ENCODE measurements at places on chromosomes 2 and 18. TPM values are rescaled to one million over a fixed set of nuclear protein-coding genes. Genes with fewer than 3 reads are reported as not detected.

DNA sequence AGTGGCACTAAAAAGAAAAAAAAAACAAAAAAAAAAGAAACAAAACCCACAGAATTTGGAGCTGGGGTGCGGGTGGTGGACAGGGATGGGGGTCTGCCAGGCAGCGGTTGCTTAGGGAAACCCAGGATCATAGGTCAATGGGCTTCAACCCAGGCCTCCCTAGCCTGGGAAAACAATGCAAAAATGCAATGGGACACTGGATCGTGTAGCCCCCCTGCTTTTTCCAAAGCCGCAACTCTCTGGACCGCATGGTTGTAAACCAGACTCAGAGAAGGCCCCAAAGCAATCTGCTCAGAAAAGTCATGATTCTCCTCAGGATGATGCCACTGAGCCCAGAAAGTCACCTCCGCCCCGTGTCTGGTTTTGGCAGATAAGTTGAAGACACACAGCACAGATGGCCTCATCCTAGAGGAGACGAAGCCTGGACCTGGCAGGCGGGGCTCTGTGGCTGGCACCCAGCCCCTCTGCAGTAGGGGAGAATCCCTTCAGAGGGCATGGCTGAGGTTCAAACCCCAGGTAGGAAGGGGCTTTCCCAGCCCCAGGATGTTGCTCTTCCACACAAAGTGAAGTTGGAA is 5.1 kb downstream of the DLX2 start:
- H3K27ac ChIP-seq = no peak overlapping the region
- no peak overlapping the region for H3K4me3 ChIP-seq
- no peak for DNase-seq
- peaks cover 65% of the 10 kb centered on the region for H3K27me3 ChIP-seq

DNA sequence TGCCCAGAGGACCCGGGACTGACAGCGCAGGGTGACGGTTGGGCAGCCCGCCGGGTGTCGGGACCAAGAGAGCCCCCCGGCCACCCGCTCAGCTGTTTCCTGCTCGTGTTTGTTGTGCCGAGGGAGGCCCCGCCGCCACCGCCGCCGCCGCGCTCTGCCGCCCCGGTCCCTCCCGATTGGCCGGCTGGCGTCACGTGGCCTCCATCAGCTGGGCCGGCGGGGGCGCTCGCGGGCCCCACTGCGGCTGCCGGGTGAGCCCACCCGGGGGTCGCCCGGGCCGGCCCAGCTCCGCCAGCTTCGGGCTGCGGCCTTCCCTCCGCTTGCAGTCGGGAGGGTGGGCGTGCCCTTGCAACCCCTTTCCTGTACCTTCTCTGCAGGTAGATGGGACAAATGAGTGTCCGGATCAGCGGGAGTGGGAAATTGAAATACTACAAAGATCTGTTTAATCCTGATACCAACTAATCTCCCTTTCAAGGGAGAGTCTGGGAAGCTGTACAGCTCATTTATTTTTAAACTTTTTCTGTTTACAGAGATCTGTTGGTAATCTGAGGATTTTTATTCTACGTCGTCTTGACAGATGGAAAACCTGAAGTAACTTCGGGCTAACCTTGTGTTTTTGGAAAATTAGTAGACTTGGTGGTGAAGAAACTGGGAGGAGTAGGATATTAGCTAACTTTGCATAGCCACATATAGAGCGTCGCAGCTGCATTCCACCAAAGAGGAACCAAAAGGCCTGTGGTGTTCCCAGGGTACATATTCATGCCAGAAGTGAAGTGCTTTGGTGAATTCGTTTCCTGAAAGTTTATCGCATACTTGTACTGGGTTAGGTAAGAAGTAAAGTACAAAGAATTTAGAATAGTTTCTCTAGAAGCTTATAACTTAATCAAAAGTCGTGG is 1.2 kb downstream of the YPEL5 start:
- H3K36me3 ChIP-seq = no peaks in the 10 kb centered on the region
- DNase-seq = no peak
- peaks cover 43% of the 10 kb centered on the region for H3K4me1 ChIP-seq
- H3K4me3 ChIP-seq = peak overlapping the region; percentile 93
- no peaks in the 10 kb centered on the region for H3K27me3 ChIP-seq
- peak overlapping the region; percentile 98 for H3K27ac ChIP-seq

- H3K36me3 ChIP-seq = no peaks in the 10 kb centered on the region
- no peak overlapping the region for H3K4me3 ChIP-seq
- no peak for DNase-seq
- peak overlapping the region; percentile 30 for H3K27ac ChIP-seq
- no peaks in the 10 kb centered on the region for H3K27me3 ChIP-seq
Measured at GRCh38 chr2:64210816-64211215, 66.6 kb upstream of the PELI1 start.

GRCh38 chr2:63525905-63526304 is 62.4 kb downstream of the WDPCP start:
- H3K36me3 ChIP-seq = no peaks in the 10 kb centered on the region
- no peak overlapping the region for H3K4me3 ChIP-seq
- no peak for DNase-seq
- H3K27ac ChIP-seq = no peak overlapping the region
- H3K27me3 ChIP-seq = no peaks in the 10 kb centered on the region

GRCh38 chr2:151786483-151786882 is 41.7 kb downstream of the ARL5A start:
- no peaks in the 10 kb centered on the region for H3K4me1 ChIP-seq
- no peak for DNase-seq
- no peaks in the 10 kb centered on the region for H3K27me3 ChIP-seq
- no peak overlapping the region for H3K27ac ChIP-seq
- no peak overlapping the region for H3K4me3 ChIP-seq
- H3K36me3 ChIP-seq = peaks cover 5% of the 10 kb centered on the region

DNA sequence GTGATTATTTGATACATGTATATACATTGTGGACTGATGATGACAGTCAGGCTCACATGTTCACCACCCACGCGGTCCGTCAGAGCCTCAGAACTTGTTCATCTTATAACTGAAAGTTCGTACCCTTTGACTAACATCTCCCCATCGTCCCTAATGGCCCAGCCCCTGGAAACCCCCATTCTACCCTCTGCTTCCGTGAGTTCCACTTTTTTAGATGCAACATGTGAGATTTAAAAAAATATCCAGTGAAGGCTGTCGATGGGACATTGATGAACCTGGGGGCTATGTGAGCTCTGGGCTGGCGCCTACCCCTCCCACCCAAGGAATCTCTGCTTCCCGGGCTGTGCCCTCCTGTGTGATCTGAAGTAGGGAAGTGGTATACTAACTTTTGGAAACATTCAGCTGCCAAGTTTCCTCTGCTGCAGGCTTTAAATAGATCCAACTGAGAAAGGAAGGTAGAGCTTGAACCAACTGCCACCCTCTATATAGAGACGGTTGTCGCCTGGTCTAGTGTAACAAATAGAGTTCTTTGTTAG is 163.8 kb downstream of the FAM210A start:
- no peak overlapping the region for H3K4me3 ChIP-seq
- peaks cover 36% of the 10 kb centered on the region for H3K4me1 ChIP-seq
- no peak for DNase-seq
- H3K27ac ChIP-seq = no peak overlapping the region
- no peaks in the 10 kb centered on the region for H3K27me3 ChIP-seq
- no peaks in the 10 kb centered on the region for H3K36me3 ChIP-seq

GRCh38 chr2:212915121-212915782 is 236.2 kb downstream of the IKZF2 start:
- H3K27me3 ChIP-seq = no peaks in the 10 kb centered on the region
- H3K36me3 ChIP-seq = no peaks in the 10 kb centered on the region
- H3K4me3 ChIP-seq = no peak overlapping the region
- no peak for DNase-seq
- H3K27ac ChIP-seq = no peak overlapping the region

- H3K4me3 ChIP-seq = no peak overlapping the region
- no peak overlapping the region for H3K27ac ChIP-seq
Measured at GRCh38 chr18:23752796-23753195, 63.5 kb downstream of the LAMA3 start.

- no peak overlapping the region for H3K27ac ChIP-seq
- no peaks in the 10 kb centered on the region for H3K27me3 ChIP-seq
- no peak overlapping the region for H3K4me3 ChIP-seq
- H3K4me1 ChIP-seq = no peaks in the 10 kb centered on the region
- DNase-seq = no peak
- H3K36me3 ChIP-seq = no peaks in the 10 kb centered on the region
Measured at GRCh38 chr2:19769513-19769912, 132.3 kb downstream of the TTC32 start.

GRCh38 chr2:222296311-222296741 is 2.5 kb downstream of the PAX3 start:
- H3K4me3 ChIP-seq = no peak overlapping the region
- no peak for DNase-seq
- peaks cover 49% of the 10 kb centered on the region for H3K4me1 ChIP-seq
- no peak overlapping the region for H3K27ac ChIP-seq
- no peaks in the 10 kb centered on the region for H3K36me3 ChIP-seq

- H3K4me1 ChIP-seq = no peaks in the 10 kb centered on the region
- H3K27ac ChIP-seq = no peak overlapping the region
- no peak for DNase-seq
- no peaks in the 10 kb centered on the region for H3K27me3 ChIP-seq
- no peak overlapping the region for H3K4me3 ChIP-seq
Measured at GRCh38 chr2:21467910-21468309, 344.1 kb downstream of the TDRD15 start.

- no peak overlapping the region for H3K4me3 ChIP-seq
- no peaks in the 10 kb centered on the region for H3K4me1 ChIP-seq
- H3K27ac ChIP-seq = no peak overlapping the region
- H3K27me3 ChIP-seq = no peaks in the 10 kb centered on the region
- no peaks in the 10 kb centered on the region for H3K36me3 ChIP-seq
Measured at GRCh38 chr2:192090911-192091310, 103.8 kb downstream of the TMEFF2 start.

DNA sequence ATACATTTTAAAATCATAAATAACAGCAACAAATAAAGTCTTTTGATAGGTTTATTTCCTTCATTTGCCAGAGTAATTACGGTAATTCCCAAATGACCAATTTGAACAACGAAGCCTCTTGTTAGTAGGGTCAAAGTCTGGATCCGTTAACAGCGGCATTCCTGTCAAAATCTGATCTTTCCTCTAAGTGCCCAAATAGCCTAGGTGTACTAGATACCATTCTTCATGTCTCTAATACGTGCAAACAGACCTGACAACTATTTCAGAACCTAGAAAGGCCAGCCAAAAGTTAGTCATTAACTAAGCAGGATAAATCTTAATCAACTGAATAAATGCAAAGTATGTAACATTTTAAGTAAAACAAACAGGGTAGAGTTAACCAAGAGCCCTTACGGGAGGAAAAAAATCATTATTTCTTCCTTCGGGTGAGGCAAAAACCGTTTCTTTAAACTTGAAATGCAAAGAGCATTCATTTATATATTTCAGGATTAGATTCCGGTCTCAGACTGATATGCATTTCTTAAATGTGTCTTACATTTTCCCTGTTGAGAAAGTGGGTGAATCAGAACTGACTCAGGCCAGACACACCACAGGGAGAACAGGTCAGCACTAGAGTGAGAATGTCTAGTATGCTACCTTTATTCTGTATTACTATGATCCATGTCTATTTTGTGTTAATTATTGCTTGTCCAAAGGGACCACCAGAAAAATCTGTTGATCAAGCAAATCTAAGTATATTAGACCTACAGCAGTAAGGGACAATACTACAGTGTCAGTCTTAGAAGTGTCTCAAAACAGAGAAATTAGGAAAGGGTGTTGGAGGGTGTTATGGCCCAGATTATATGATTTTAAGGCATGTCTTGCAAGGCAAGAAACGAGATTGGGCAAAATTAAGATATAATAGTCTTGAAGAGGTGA is 141.5 kb upstream of the NDUFV2 start:
- H3K4me1 ChIP-seq = no peaks in the 10 kb centered on the region
- H3K36me3 ChIP-seq = no peaks in the 10 kb centered on the region
- H3K4me3 ChIP-seq = no peak overlapping the region
- no peaks in the 10 kb centered on the region for H3K27me3 ChIP-seq
- H3K27ac ChIP-seq = no peak overlapping the region

GRCh38 chr2:41914936-41915335 is 132.9 kb upstream of the PKDCC start:
- peak; percentile 52 for DNase-seq
- H3K36me3 ChIP-seq = no peaks in the 10 kb centered on the region
- H3K27ac ChIP-seq = no peak overlapping the region
- no peaks in the 10 kb centered on the region for H3K4me1 ChIP-seq

- H3K4me3 ChIP-seq = peak overlapping the region; percentile 79
- peak overlapping the region; percentile 89 for H3K27ac ChIP-seq
- DNase-seq = no peak
- H3K27me3 ChIP-seq = no peaks in the 10 kb centered on the region
- H3K36me3 ChIP-seq = no peaks in the 10 kb centered on the region
- H3K4me1 ChIP-seq = peaks cover 22% of the 10 kb centered on the region
Measured at GRCh38 chr2:73386894-73387636, 1.4 kb downstream of the ALMS1 start.

DNA sequence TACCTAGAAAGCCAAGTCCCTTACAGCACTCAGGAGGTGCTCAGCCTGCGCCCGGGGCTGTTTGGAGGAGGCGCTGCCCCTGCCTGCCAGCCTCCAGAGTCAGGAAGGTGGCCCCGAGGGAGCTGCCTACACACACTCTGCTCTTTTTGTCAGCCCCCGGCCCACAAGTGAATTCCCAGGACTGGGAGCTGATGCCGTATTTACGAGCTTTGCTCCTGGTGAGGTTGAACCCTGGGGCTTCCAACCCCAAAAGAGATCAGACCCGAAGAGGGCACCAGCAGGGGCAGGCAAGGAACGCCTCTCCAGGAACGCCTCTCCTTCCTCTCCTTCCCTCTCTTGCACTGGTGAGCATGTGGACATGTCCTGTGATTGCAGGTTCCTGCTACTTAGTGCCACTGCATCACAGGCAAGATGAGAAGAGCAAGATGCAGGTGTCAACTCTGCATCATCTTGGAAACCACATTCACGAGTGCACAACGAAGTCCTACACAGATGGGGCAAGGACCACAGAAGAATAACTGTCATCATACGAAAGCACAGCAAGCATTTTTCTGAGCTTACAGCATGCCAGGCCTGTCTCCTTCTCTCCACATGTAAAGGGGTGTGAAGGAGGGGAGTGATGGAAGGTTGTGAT is 126.7 kb downstream of the NDUFA10 start:
- H3K27ac ChIP-seq = no peak overlapping the region
- no peaks in the 10 kb centered on the region for H3K4me1 ChIP-seq
- no peak overlapping the region for H3K4me3 ChIP-seq

DNA sequence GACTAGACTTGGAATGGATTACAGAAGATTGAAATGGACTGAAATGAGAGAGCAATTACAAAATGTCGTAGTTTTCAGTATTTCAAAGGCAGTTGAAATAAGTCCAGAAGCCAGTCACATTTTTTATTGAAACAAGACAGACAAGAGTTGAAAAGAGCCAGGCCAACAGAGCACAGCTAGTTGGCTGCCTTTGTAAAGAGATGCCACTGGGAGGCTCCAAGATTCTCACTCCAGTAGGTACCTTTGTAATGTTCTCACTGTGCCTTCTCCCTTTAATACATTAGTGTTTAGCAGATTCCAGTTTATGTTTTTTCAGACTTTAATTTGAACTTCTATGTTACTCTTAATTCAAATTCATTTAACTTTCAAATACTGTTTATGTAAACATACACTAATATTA is 234.8 kb downstream of the DSEL start:
- H3K36me3 ChIP-seq = no peaks in the 10 kb centered on the region
- H3K4me3 ChIP-seq = no peak overlapping the region
- DNase-seq = no peak
- H3K27me3 ChIP-seq = no peaks in the 10 kb centered on the region
- no peaks in the 10 kb centered on the region for H3K4me1 ChIP-seq
- H3K27ac ChIP-seq = no peak overlapping the region

- no peaks in the 10 kb centered on the region for H3K36me3 ChIP-seq
- H3K27ac ChIP-seq = no peak overlapping the region
- peaks cover 39% of the 10 kb centered on the region for H3K4me1 ChIP-seq
Measured at GRCh38 chr18:50283469-50284209, 2.3 kb upstream of the MBD1 start.

CCDC88A gene
- 34.9 TPM for total RNA-seq

GNAL gene
- total RNA-seq = 23.3 TPM

RAD51AP2 gene
- 0.25 TPM for total RNA-seq

CFAP53 gene
- total RNA-seq = not detected

KCNK3 gene
- total RNA-seq = 10.6 TPM

ALPI gene
- total RNA-seq = not detected

SMIM21 gene
- total RNA-seq = not detected

Data from vagina (tissue), 2 donors.